Right atrium auricular region (tissue), 2 donors: ENCODE measurements at places on chromosomes 3 and 15. TPM values are rescaled to one million over a fixed set of nuclear protein-coding genes. Genes with fewer than 3 reads are reported as not detected.

CFAP161 gene
- not detected for total RNA-seq

GRCh38 chr3:152319831-152320617, 51.3 kb downstream of the MBNL1 start:
- H3K36me3 ChIP-seq, result no peaks in the 10 kb centered on the region
- H3K4me3 ChIP-seq, result no peak overlapping the region
- DNase-seq, result no peak
- H3K4me1 ChIP-seq, result peaks cover 94% of the 10 kb centered on the region
- no peaks in the 10 kb centered on the region for H3K27me3 ChIP-seq

GHRL gene
- not detected for total RNA-seq

GRCh38 chr3:123582315-123582714, 2.5 kb downstream of the HACD2 start:
- H3K4me3 ChIP-seq, result no peak overlapping the region
- peaks cover 16% of the 10 kb centered on the region for H3K4me1 ChIP-seq
- H3K27me3 ChIP-seq, result no peaks in the 10 kb centered on the region
- H3K27ac ChIP-seq, result no peak overlapping the region

PPARG gene
- 12.3 TPM for total RNA-seq

- no peak overlapping the region for H3K27ac ChIP-seq
- peaks cover 4% of the 10 kb centered on the region for H3K4me1 ChIP-seq
- no peak for DNase-seq
- no peak overlapping the region for H3K4me3 ChIP-seq
Observed at GRCh38 chr3:11164607-11165006, 10.3 kb downstream of the HRH1 start.

GRCh38 chr3:137970914-137971831, 38.8 kb upstream of the CLDN18 start:
- H3K27ac ChIP-seq, result no peak overlapping the region
- H3K36me3 ChIP-seq, result no peaks in the 10 kb centered on the region
- peak; percentile 69 for DNase-seq
- no peak overlapping the region for H3K4me3 ChIP-seq

GRCh38 chr3:173397161-173398110, at the start of gene NLGN1:
Gene NLGN1 (plus strand): TSS chr3:173397744.
- peak within 1 kb of the TSS; percentile 68 for H3K4me3 ChIP-seq
- peak; percentile 64 for DNase-seq
- H3K36me3 ChIP-seq, result no peaks in the 10 kb centered on the region
- peak within 1 kb of the TSS; percentile 63 for H3K27ac ChIP-seq

- no peaks in the 10 kb centered on the region for H3K4me1 ChIP-seq
- no peaks in the 10 kb centered on the region for H3K36me3 ChIP-seq
- H3K27me3 ChIP-seq, result no peaks in the 10 kb centered on the region
Observed at GRCh38 chr3:155018621-155019330, 61.3 kb upstream of the MME start.

- DNase-seq, result no peak
- H3K36me3 ChIP-seq, result no peaks in the 10 kb centered on the region
- H3K4me1 ChIP-seq, result no peaks in the 10 kb centered on the region
- H3K4me3 ChIP-seq, result no peak overlapping the region
- no peak overlapping the region for H3K27ac ChIP-seq
Observed at GRCh38 chr3:117910820-117911521, 1123.7 kb downstream of the IGSF11 start.

- no peak overlapping the region for H3K27ac ChIP-seq
- H3K27me3 ChIP-seq, result peaks cover 24% of the 10 kb centered on the region
- peaks cover 18% of the 10 kb centered on the region for H3K4me1 ChIP-seq
- no peak for DNase-seq
Observed at GRCh38 chr15:89356634-89357298, 22.1 kb upstream of the POLG start.

ABHD17C gene
- total RNA-seq, result 1.7 TPM

DNA sequence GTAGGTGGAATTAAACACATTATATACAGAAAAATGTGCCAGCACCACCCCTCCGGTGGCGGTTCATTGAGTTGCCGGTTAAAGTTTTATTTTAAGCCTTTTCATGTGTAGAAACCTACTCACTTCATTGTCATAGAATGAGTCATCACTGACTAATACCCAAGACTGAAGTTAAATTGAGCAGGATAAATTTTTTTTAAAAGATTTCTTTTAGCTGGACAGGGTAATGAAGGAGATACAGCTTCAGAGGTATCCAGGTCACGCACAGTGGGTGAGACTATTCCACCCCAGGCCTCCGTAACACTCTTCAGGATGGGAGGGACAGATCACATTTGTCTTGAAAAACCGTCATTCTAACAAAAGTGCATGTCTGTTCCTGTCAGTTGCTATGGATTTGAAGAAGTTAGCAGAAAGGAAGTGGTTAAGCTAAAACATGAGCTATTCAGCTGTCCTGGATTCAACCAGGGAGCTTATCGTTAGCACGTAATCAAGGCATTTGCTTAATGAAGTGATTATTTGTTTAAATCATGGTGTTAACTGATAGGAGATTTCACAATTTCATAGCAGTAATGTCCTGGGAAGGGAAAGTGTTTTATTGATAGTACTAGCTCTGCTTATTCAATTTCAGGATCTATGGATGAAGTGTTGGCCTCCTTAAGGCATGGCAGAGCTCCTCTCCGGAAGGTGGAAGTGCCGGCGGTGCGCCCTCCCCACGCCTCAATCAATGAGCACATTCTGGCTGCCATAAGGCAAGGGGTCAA, 23.4 kb downstream of the WHAMM start:
- peaks cover 92% of the 10 kb centered on the region for H3K36me3 ChIP-seq
- peak overlapping the region; percentile 8 for H3K27ac ChIP-seq
- DNase-seq, result peak; percentile 40
- no peaks in the 10 kb centered on the region for H3K4me1 ChIP-seq
- H3K4me3 ChIP-seq, result no peak overlapping the region

COLQ gene
- 38.3 TPM for total RNA-seq

DNA sequence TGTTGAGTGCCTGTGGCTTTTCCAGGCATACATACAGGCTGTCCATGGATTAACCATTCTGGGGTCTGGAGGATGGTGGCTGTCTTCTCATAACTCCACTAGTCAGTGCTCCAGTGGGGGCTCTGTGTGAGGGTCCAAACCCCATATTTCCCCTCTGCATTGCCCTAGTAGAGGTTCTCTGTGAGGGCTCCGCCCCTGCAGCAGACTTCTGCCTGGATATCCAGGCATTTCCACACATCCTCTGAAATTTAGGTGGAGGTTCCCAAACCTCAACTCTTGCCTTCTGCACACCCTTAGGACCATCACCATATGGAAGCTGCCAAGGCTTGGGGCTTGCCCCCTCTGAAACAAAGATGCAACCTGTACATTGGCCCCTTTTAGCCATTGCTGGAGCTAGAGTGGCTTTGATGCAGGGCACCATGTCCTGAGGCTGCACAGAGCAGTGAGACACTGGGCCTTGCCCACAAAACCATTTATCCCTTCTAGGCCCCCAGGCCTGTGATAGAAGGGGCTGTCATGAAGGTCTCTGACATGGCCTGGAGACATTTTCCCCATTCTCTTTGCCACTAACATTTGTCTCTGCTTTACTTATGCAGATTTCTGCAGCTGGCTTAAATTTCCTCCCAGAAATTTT, 400.1 kb upstream of the MDFIC2 start:
- H3K4me1 ChIP-seq, result peaks cover 9% of the 10 kb centered on the region
- H3K36me3 ChIP-seq, result no peaks in the 10 kb centered on the region
- no peak overlapping the region for H3K4me3 ChIP-seq

GREM1 gene
- total RNA-seq, result not detected

- H3K36me3 ChIP-seq, result no peaks in the 10 kb centered on the region
- H3K4me3 ChIP-seq, result peak overlapping the region; percentile 31
- no peaks in the 10 kb centered on the region for H3K27me3 ChIP-seq
- H3K4me1 ChIP-seq, result no peaks in the 10 kb centered on the region
- peak overlapping the region; percentile 68 for H3K27ac ChIP-seq
Observed at GRCh38 chr15:52651868-52652267, 27.3 kb downstream of the ATOSA start.
